Fibroblast of lung (primary cell): ENCODE measurements at places on chromosomes 6 and 20.

DNA sequence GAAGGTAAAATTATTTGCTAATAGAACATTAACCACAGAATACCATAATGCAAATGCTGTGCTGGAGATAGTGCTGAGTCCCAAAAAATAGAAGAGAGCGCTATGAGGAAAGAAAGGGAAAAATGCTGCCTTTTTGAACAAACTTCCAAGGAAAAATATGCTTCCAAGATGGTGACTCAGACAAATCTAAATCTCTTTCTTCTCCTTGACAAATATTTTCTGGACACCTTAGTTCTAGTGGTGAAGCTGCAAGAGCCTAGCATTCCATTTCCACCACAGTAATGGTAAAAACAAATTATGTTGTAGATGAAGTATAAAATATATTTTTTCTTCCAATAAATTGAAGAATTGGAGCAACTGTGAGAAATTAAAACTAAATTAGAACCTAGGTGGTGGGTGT, 155.6 kb upstream of the TBX18 start:
- DNase-seq: no peak

- DNase-seq: no peak
These were observed 96.5 kb downstream of the SYNDIG1 start for GRCh38 chr20:24565835-24566351.

DNA sequence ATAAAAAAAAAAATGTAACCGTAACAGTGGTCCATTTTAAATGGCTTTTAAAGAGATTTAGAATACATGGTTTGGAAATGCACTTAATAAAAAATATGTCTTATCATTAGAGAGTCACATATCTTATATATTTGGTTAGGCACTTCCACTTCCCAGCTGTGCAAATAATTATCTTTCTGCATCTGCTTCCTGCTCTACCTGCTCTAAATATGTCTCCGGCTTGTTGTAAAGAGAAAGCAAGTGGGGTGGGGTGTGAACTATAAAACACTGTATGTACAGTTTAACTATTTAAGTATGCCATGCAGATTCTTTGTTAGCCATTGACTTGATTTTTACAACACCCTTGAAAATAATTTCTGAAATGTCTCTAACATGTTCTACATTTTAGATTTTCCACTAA, 106.3 kb downstream of the NKAIN2 start:
- no peak for DNase-seq

DNA sequence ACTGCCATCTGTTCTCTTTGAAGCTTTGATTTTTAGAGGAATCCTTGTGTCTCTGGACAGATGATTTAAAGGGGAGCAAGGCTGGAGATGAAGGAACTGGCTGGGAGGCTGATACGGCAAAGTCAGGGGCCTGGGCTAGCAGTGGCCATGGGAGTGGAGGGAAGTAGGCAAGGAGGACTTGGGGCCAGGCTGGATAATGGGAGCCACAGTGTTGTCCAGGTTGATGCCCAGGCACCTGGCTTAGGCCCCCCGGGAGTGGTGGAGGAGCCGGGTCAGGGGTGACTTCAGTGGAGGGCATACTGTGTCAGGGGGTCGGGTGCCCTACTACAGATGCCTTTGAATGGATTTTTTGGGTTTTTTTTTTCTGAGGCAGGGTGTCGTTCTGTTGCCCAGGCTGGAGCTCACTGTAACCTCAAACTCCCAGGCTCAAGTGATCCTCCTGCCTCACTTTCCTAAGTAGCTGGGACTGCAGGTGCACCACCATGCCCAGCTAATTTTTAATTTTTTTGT, 45.0 kb downstream of the EFCAB8 start:
- no peak for DNase-seq

- no peak for DNase-seq
These were observed 53.6 kb upstream of the MBOAT1 start for GRCh38 chr6:20265842-20266241.

DNA sequence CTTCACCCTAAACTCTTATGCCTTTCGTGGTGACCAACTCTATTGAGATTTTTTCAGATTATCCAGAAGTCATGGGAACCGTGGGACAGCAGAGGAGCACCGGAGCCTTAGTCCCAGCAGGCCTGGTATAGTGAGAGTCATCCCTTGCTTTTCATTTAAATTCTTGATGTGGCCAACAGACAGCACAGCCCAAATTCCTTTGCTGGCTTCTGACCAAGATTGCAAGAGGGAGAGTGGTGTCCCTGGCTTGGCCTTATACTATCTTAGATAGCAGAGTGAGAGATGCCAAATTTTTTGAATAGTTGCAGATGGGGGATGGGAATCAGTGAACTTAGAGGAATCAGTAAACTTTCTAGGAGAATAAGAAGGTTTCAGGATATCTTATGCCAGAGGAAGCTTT, 7.8 kb downstream of the STX11 start:
- peak; percentile 75 for DNase-seq

DNA sequence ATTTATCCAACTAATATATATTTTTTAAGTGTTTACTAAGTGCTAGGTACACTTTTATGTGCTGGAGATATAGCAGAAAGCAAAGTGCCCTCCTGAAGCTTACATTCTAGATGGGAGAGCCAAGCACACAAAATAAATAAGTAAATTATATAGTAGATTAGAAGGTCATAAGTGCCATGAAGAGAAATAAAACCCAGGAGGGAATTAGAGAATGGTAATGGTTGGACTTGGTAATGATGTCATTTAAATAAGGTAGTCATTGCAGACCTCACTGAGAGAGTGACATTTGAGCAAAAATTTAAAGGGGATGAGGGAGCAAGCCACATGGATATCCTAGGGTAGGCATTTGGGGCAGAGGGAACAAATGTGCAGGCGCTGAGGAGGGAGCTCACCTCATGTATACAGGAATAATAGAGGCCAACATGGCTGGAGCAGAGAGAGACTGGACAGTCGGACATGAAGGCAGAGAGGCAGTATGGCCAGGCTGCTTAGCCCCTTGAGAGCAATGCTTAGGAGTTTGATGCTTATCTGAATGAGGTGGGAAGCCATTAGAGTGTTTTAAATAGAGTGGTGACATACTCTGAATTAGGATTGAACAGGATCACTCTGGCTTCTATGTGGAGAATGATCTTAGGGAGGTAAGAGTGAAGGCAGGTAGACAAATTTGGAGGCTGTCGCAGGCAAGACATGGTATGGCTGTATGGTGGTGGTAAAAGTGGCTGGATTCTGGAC, 14.1 kb downstream of the DSE start:
- DNase-seq: no peak

GRCh38 chr6:49339096-49339495, 124.0 kb downstream of the MMUT start:
- DNase-seq: no peak

- no peak for DNase-seq
These were observed 57.0 kb upstream of the FRMD1 start for GRCh38 chr6:168136001-168136400.

DNA sequence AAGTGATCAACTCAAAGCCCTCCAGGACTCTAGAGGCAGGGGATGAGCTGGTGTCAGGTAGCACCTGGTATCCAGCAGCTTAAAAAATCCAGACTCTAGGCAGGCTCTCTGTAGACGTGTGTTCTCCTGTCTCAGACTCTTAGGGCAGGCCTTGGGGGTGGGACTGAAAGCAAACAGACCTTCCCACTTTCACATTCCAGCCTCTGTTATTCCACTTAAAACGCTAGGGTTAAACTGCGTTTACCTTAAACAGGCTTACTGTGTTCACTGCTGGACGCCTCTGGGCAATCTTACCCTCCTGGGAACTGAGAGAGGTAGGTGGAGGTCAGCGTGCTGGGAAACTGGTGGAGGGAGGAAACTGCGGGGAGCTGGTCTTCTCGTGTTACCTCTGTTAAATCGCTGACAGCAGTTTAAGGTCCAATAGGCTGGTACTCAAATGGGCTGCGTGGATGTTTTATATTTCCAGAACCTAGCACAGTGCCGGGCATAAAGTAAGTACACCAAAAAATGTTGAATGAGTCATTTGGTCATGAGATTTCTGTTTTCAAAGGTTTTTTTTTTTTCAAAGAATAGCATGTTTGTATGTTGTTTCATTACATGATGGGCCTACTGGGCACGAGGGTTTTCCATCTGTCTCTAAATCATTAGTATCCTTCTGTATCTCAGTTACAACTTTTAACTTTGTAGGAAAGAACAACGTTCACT, at the start of gene GCNT2:
GCNT2 (plus strand) TSS at position 248 of the 705 bp plus-strand sequence. CDS start 7,561 bp downstream, outside the sequence.
- DNase-seq: peak; percentile 41

GRCh38 chr6:17562636-17563035, 37.5 kb upstream of the FAM8A1 start:
- DNase-seq: no peak
